Iris pigment epithelial cell (primary cell): ENCODE measurements at places on chromosomes 12 and 14.

DNA sequence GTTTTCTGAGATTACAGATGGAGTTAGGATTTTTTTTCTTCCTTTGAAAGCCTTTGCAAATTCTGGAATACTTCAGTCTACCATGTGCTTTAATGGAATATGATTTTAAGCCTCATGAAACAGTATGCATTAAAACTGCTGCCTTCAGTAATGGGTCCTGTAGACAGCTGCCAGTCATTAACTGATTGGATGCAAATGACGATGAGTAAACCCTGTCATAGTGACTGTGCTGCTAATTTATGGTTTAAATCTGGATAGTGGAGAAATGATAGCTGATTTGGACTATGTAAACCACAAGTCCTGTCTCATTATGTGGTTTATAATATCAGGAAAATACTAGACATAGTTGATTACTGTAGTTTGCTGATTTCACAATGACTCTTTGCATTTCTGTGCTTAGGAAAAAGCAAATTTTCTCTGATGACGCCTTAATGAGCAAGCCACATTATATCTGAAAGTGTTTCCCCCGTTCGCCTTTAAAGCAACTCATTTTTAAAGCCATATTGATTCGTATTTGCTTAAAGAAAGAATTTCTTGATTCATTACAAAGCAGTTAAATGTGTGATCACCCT is 217.6 kb downstream of the TMTC2 start:
- DNase-seq, result no peak

DNA sequence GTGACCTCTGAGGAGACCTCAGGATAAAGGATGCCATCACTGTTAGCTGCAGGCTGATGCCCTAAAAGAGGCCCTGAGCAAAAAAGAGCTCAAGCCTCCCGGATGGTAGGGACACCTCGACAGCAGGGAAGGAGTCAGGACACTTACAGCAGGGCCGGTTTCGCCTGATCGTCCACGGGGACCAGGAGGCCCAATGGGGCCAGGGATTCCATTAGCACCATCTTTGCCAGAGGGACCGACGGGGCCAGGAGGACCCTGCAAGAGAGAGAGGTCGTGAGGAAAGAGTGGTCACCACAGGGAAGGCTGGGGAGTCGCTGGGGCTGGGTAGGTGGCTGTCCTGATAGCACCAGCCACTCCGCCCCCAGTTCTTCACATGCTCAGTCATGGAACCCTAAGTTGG is 12.4 kb downstream of the TMEM106C start:
- no peak for DNase-seq

DNA sequence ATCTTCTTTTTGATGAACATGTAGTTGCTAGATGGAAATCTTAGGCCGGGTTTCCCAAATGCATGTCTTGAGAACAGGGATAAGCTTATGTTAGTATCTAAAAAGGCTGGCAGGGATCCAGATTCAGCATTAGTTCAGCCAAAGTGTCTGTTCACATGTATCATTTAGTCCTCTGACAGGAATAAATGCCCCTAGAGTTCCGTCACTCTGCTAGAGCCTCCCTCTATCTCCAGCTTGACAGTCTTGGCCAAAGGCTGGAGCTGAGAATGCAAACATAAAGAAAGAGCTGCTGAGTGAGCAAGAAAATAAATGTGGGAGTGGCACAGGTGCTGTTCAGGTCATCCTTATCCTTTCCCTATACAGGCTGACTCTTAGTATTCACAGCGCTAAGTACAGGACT is 13.8 kb upstream of the NELL2 start:
- no peak for DNase-seq

GRCh38 chr12:20205854-20206253 is 162.5 kb upstream of the PDE3A start:
- no peak for DNase-seq

- DNase-seq, result peak; percentile 78
Measured at GRCh38 chr12:92551853-92552397, 150.9 kb upstream of the PLEKHG7 start.

DNA sequence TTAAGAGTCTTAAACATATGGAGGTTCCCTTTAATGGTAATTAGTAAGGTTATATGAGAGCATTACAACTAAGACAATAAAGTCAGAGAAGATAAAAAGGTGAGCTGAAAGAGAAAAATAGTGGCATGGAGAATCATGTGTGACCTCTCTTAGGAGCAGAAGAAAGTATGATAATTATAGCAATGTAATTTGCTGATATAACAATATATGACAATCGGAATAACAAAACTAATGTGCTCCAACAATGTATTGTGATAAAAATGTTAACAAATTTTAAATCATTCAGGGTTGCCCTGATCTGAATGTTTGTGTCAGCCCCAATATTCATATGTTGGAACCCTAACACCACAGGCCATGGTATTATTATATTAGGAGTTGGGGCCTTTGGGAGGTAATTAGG is 269.6 kb upstream of the PPFIA2 start:
- no peak for DNase-seq

- DNase-seq, result peak; percentile 34
Measured at GRCh38 chr12:70007687-70008086, 182.7 kb downstream of the MYRFL start.

GRCh38 chr12:89750389-89751351 is 42.0 kb upstream of the ATP2B1 start:
- peak; percentile 31 for DNase-seq

DNA sequence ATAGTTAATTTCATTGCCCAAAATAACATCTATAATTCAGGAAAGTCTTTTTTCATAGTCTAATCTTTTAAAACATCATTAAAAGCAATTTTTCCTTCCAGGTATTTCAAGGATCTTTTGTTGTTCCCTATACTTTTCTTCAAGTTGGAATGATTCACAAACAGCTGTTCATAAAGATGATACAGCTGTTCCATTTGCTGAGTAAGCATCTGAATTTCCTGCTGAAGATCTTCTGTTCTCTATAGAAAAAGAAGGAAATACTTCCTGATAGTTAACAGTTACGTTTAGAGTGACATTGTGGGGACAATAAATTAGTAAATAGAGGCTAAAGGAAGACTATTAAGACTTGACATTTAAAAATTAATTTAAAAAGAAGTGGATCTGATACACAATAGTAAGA is 30.3 kb upstream of the ESR2 start:
- DNase-seq, result peak; percentile 13

- DNase-seq, result peak; percentile 62
Measured at GRCh38 chr14:51576117-51576430, 75.6 kb upstream of the FRMD6 start.

DNA sequence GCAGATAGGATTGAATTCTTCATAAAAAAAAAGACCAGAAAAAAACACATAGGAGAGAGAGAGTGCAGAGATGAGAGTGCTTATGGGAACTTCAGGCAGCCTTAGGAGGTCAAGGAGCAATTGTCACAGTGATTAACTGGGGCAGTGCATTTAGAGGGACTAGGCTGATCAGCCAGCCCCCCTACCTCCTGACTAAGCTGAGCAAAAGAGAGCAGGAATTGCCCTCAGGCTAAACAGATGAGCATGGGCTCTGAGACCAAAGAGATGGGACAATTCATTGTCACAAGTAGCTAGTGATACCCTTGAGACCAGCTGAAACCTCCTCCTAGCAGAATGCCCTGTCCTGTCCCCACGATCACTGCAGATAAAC is 124.0 kb downstream of the BTG1 start:
- DNase-seq, result no peak

DNA sequence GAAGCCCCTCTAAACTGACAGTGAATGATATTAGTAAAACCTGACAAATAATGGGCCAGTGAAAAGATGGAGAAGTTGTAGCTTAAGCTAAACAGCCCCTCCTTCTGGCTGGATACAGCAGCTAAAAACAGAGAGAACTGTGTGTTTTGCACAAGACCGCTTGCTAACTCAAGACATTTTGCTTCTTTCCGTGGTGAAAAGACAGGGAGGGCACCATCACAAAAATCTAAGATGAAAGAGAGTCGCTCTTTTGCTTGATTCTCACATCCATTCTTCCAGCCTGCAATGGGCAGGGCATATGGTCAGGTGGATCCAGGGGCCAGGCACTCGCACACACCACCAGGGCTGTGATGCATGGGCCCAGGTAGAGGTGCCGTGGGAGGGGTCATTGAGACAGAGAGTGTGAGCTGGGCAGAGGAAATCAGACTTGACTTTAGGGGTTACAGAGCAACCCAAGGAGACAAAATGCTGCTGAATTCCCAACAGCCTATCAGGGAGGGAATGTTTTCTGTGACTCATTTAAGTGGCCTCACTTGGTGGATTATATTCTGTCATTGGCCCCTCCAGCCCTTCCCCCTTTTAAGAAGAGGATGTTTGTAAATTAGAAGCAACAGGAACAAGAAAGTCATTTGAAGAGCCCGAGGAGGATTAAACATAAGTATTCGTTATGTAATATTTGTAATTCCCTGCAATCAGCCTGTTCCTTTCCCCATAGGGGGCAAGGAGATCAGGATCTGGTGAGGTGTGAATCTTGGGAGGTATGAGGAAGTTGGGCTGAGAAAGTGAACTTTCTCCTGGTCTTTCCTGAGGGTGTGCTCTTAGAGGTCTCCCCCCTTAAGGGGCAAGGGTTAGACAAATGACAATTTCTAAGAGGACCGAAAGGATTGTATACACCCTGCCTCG is 12.3 kb downstream of the EMP1 start:
- peak; percentile 71 for DNase-seq

GRCh38 chr14:37048666-37049071 is 123.7 kb downstream of the SLC25A21 start:
- peak; percentile 43 for DNase-seq

GRCh38 chr14:99272899-99273765 is 1.1 kb upstream of the BCL11B start:
- no peak for DNase-seq
